ENCODE measurements at places on chromosomes 5 and 9.
A peak's percentile ranks its signal among the peaks of the same experiment; 100 is the strongest.

DNA sequence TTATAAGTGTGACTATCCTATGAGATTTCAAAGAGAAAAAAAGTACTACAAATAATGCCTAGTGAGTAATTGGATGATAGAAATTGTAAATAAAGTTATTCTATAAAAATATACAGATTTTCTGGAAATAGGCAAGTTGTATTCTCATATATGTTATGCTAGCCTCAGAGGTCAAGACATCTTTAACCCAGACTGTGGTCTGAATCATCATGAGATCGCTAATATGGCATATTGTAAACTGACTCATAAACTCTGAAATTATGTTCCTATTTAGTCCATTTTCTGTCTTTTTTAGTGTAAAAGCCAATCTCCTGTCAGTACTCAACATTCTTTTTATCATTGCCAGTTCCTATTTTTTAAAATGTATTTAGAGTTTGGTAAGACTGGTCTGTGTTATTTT, 14.2 kb downstream of the LOX start:
- no peak for DNase-seq

GRCh38 chr9:84857211-84857610, 187.7 kb downstream of the NTRK2 start:
- peak; percentile 49 for DNase-seq

DNA sequence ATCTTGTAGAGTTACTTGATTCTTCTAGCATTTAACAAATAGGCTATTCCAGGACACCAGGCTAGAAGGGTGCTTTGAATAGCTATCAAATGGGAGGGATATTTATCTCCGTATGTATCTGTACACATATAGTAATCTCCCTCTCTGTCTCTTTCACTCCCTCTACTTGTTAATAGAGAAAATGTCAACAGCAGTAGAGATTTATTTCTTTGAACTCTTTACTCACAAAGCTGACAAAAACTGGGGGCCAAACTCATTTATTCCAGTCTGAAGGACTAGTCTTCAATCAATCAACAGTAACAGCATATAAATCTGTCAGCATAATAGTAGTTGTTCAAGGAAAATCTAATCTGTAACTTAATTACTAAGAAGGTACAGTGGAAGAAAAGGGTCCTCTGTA, 78.2 kb upstream of the FER start:
- no peak for DNase-seq

GRCh38 chr5:36273809-36274526, 27.7 kb downstream of the RANBP3L start:
- DNase-seq: peak; percentile 4

DNA sequence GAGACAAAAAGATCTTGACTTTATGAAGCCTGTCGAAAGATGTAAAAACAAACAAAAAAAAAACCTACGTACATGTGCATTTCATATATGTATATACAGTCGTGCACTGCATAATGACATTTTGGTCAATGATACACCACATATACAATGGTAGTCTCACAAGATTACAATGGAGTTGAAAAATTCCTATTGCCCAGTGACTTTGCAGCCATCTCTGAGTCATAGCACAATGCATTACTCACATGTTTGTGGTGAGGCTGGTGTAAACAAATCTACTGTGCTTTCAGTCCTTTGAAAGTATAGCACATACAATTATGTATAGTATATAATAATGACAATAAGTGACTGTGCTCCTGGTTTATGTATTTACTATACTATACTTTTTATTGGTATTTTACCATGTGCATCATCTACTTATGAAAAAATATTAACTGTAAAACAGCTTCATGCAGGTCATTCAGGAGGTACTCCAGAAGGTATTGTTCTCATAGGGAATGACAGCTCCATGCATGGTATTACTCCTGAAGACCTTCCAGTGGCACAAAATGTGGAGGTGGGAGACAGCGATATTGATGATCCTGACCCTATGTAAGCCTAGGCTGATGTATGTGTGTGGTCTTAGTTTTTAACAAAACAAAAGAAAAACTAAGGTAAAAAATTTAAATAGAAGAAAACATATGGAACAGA, 73.7 kb upstream of the FST start:
- DNase-seq: no peak

GRCh38 chr5:156423597-156423996, 96.6 kb downstream of the SGCD start:
- no peak for DNase-seq

DNA sequence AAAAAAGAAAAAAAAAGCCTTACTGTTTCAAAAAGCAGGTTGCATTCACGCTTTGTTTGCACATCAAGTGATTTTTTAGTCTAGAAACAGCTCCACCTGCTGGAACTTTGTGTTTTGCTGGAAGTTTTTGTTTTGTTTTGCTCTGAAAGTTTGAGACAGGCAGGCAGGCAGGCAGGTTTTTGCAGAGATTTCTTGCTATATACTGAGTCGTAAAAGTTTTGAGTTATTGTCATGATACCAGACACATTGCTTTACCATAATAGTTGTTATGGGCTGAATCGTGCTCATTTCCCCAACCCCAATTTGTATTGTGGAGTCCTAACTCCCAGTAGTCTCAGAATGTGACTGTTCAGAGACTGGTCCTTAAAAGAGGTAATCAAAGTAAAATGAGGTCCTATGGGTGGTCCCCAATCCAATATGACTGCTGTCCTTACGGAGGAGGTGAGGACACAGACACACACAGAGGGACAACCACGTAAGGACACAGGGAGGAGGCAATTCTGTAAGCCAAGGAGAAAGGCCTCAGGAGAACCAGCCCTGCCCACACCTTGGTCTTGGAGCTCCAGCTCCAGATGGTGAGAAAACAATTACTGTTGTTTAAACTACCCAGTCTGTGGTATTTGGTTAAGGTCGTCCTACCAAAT, 20.9 kb downstream of the OR2Y1 start:
- DNase-seq: peak; percentile 26

GRCh38 chr9:116550696-116551436, 136.2 kb upstream of the TRIM32 start:
- no peak for DNase-seq
